Stimulated activated CD8-positive, alpha-beta memory T cell treated with anti-CD3 and anti-CD28 coated beads, Interleukin-15, amount 100 ng/mL, for 4 hours (primary cell): ENCODE measurements at places on chromosomes 5 and 9.

DNA sequence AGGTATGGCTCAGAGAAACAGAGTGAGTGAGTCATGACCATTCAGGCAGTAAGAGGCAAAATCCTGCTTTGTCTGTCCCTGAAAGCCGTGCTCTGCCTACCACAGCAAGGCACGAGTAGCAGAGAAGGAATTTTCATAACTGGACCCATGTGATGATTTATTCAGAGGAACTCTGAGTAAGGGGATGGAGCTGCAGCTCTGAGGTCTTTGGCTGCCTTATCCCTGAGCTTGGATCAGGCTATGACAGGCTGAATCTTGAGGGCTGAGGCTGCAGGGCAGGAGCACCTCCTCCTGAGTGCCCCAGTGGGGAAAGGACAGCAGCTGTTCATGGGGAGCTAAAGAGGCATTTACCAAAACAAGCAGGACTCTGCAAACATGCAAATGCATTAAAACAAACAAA is 183.4 kb downstream of the PAPPA start:
- no peak for DNase-seq

DNA sequence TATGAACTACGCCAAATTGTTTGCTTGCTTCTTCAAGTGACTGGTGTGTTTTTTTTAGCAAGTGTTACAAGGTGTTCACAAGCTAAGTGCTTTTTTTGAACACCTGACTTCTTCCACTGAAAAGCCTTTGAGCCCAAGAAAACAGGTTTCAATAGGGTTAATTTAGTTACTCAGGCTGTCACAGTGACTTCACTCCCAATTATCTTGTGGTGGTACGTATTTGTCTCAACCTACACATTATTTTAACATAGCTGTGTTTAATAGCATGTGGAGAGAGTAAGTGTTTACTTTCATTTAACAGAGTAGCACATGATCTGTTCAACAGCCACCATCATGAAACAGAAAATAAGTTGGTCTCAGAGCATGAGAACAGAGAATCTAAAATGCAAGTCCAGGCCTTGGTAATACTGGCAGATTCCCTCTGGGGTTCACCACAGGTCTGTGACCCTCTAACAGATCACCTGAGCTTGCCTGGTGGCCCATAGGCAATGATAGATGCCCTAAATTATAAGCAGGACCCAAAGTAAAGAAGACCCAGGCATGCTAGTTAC is 267.7 kb upstream of the SMARCA2 start:
- no peak for DNase-seq

DNA sequence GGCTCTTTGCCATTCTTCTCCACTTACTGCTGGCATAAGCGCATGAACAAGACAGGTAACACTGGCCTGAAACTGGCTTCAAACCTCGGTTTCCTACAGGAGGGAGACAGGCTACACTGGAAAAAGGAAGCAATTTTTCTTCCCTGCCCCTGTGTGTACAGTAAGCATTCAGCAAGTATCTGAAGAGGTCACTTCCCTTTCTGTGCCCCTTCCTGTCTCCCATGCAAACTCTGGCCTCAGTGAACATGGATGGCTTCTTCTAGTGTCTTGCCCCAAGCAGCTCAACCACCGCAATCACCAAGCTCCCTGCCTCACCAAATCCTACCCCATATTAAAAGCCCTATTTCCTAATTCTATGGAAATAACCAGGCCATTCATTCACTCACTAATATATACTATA is 42.4 kb downstream of the SERINC5 start:
- DNase-seq: no peak

DNA sequence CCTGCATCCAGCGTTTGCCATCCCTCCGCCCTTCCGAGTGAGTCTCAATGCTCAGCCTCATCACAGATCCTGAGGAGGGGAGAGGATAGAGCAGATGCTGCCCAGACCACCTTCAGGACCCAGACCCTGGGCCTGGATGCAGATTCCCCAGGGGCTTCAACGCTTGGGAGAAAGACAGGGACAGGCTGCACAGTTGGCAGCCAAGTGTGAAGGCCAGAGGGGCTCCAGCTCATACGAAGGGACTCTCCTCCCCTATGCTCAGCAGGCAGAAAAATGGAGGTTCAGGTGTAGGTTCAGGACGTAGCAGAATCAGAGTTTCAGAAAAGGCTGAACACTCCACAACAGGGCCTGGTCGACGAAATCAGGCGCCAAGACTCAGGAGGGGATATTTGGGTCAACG is 378.5 kb upstream of the IRX1 start:
- DNase-seq: no peak

DNA sequence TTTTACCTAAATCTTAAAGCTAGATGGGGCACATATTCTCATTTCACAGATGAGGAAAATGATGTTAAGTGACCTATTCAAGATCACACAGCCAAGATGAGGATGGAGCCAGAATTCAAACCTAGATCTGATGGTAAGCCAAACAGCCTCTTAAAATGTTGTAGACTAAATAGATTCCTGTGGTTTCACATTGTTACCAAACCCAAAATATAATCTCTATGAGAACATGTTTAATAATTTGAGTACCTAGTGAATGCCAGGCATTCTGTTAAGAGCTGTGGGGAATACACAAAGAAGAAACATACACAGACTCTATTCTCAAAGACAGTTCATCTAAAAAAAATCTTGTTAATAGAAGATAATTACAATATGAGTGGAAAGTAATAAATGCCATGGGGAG is 25.2 kb downstream of the HOMER1 start:
- no peak for DNase-seq

- DNase-seq: no peak
Measured at GRCh38 chr9:70802206-70802605, 319.2 kb downstream of the TRPM3 start.

DNA sequence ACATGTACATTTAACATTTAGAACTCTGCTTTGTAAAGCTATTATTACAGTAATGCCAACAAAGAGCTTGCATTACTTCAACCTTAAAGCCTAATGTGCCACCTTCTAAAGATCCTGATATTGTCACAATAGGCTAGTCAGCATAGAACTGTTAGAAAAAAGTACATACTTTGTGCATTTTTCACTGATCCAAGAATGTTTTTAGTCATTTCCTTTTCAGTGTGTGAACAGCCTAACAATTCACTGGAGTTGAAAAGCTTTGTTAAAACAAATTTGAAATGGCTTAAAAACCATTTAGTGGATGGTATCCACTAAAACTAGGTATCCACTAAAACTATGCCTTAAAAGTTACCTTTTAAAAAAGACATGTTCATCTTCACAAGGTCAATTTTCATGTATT is 4.5 kb downstream of the RPS6 start:
- no peak for DNase-seq

DNA sequence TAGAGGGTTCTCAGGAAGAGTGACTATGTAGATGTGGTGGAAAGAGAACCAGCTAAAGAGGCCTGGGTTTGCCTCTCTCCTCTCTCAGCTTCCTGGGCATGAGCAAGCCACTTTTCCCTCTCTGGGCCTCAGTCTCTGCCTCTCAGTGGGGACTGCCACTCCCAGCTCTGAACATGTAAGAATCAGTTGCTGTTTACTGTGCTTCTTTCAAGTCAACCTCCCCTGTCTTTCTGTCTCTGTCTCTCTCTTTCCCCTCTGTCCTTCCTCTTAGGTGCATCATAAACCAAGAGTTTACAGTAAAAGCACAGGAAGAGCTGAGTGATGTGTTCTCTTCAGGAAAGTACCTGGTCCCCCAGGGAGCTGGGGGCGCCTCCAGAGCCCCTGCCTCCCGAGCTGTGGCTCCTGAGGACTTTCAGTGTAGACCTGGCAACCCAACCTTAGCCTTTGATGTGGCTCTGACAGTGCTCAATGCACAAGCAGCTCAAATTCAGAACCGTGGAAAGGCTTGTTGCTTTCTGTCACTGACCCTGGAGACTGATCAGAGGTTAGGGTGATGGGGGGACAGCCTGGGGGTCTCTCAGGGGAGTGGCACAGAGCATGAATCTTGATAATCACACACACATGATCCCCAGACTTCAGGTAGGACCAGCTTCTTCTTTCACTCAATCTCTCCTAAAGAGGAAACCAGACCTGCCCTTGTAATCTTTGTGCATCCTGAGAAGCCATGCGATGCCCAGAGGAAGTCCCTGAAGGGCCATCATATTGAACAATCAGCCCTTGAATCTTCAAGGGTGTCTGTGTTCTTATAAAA is 59.4 kb upstream of the TNFSF8 start:
- DNase-seq: peak; percentile 19

DNA sequence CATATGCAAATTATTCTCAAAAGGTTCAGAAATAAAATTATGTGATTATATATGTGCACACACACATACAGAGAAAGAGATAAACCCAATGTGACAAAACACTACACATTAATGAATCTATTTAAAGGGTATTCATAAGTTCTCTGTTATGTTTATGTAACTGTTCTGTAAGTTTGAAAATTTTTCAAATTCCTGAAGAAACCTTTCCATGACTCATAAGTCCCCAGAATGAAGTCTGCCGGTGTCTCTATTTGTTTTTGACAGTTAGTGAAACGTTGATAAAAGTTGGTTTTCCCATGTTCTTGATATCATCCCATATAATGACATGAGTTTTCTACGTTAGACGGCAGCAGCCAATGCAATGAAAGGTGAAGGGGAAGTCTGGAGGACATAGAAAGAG is 199.5 kb upstream of the PUM3 start:
- no peak for DNase-seq

DNA sequence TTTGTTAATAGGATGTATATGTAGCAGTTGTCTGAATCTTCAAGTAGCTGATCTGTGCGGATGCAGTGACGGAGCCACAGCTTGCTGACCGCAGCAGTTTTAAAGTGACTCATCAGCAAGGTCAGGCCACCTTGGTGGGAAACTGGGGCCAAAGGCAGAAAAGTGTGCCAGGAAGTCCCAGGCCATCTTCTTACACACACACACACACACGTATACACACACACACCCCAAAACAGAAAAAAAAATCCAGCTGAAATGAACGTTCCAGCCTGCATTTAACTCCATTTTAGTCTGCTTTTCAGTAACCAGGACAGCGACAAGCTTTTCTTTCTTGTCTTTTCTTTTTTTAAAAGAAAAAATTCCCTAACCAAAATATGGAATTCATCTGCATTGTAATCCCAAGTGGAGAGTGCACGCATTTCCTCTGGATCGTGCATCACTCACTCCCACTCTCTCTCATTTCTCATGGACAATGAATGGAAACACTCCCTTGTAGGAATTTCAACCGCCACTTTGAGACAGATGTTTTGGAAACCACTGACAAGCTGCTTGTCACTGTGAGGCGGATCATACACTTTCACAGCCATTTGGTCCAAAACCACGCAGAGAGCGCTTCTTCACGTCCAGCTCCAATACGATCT is 103.9 kb downstream of the LHFPL2 start:
- no peak for DNase-seq

DNA sequence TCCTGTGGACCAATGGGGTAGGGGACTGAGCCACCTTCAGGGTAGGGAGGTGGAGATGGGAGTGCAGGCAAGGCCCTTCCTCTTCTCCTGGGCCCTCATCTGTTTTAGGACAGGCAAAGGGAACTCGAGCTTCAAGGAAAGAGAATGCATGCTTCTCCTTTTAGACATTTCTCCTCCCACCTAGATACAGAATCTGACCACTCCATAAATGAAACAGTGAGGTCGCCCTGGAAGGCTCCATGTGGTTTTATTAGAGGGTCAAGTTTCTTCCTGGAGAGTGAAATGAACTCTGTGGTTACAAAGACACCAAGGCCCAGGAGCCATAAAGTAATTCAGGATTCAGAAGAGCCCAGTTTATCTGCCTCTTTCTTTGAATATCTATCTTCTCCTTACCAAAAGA is 14.9 kb downstream of the LHFPL2 start:
- DNase-seq: no peak
